ENCODE measurements at places on chromosomes 3 and 15.

DNA sequence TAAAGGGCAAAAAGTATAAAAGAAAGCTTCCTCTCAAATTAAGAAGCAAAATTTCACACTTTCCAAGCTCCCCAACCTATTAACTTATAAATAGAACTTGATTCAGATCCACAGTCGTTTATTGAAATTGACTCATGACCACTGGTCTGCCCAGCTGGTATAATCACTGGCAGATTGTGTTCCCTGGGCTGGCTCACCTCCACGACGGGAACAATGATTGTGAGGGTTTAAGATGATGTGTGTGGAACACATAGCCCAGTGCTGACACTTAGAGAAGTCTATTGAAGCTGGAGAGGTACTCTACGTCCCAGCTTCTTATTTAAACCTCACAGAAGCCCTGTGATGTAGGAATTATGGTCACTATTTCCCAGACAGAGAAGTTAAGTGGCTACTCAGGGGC lies 90.4 kb downstream of the MB21D2 start:
- DNase-seq, result no peak

DNA sequence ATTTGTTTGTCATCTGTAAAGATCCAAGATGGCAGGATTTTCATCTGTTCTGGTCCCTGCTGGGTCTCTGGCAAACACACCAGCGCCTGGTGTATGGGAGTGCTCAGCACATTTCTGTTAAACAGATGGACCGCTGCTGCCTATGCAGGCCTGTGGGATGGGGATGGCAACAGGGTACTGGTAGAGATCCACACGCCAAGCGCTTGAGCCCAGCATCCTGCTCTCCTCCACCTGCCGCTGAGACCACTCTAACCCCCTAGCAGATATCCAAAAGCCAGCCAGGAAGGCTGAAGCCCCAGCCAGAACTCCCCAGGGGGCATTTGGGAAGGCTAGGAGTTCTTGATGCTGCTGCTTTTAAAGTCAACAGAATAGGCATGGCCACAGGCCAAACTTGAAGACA lies 31.7 kb downstream of the ZNF445 start:
- no peak for DNase-seq

- DNase-seq, result no peak
Measured at GRCh38 chr15:43433661-43434303, 59.2 kb downstream of the TP53BP1 start.

- DNase-seq, result peak; percentile 93
Measured at GRCh38 chr3:49719214-49719884, at the start of gene AMIGO3. Gene AMIGO3 (minus strand): TSS chr3:49719684. CDS start chr3:49719465, 219 bp downstream.

- no peak for DNase-seq
Measured at GRCh38 chr15:67149068-67149772, 83.8 kb downstream of the SMAD3 start.

DNA sequence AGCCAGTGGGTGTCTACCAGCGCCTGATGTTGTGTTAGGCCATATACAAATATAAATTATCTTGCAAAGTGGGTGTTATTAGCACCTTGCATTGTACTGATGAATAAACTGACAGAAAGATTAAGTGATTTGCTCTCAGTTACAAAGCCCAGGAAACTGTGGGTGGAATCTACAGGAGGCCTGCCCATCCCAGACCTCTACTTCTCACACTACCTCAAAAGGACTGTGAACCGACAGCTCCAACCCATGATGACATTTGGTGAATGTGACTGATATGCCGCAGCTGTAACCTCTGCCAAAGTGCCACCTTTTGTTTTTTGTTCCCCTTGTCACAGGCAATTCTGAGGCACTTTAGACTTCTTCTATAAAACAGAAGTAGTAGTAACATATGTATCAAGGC lies 43.7 kb upstream of the KCNMB2 start:
- no peak for DNase-seq

DNA sequence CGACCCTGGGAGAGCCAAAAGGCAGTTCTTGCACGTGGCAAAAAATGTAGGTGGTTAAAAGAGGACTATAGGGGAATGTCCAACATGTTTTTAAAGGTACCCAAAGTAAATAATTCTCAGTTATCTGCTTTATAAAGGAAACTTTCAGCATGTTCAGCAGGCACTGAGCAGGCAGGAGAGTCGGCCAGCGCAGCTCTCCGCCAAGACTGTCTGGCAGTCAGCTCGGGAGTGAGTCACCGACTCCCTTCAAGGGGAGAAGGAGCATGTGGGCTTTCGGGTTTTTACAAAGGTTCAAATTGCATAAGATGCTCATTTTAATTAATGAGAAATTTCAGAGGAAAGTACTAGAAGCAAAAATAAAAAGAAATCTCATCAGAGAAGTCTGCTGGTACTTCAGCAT lies 7.0 kb downstream of the GABRA5 start:
- peak; percentile 69 for DNase-seq

DNA sequence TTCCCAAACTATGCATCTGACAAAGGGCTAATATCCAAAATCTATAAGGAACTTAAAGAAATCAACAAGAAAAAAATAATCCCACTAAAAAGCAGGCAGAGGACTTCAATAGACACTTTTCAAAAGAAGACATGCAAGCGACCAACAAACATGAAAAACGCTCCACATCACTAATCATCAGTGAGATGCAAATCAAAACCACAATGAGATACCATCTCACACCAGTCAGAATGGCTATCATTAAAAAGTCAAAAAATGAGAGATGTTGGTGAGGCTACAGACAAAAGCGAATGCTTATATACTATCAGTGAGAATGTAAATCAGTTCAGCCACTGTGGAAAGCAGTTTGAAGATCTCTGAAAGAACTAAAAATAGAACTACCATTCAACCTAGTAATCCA lies 20.2 kb downstream of the CFAP44 start:
- DNase-seq, result no peak

- DNase-seq, result no peak
Measured at GRCh38 chr3:55813268-55814097, 326.4 kb upstream of the WNT5A start.

- no peak for DNase-seq
Measured at GRCh38 chr3:53234130-53234840, 21.5 kb downstream of the TKT start.

- DNase-seq, result peak; percentile 75
Measured at GRCh38 chr3:25592510-25592968, 72.2 kb downstream of the TOP2B start.

GRCh38 chr3:49607105-49607591 lies 52.9 kb downstream of the BSN start:
- DNase-seq, result no peak

DNA sequence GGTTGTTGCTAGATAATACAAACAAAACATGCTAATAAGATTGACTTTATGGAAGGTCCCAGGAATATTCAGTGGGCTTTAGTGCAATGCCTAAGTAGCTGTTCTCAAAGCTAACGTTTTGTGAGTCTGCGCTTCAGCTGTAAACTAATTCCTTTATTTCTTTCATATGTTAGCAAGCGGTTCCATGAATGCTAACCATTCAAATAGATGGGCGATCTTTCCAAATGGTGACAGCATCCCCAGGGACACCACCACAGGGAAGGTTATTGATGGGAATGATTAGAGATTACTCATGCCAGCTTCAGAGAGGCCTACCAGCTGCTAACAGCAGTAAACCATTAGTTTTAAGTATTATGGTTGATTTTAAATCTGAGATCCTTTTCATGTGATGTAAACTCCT lies 405.7 kb upstream of the MCTP2 start:
- peak; percentile 69 for DNase-seq

GRCh38 chr15:75770131-75770530 lies 57.5 kb upstream of the CSPG4 start:
- DNase-seq, result no peak

DNA sequence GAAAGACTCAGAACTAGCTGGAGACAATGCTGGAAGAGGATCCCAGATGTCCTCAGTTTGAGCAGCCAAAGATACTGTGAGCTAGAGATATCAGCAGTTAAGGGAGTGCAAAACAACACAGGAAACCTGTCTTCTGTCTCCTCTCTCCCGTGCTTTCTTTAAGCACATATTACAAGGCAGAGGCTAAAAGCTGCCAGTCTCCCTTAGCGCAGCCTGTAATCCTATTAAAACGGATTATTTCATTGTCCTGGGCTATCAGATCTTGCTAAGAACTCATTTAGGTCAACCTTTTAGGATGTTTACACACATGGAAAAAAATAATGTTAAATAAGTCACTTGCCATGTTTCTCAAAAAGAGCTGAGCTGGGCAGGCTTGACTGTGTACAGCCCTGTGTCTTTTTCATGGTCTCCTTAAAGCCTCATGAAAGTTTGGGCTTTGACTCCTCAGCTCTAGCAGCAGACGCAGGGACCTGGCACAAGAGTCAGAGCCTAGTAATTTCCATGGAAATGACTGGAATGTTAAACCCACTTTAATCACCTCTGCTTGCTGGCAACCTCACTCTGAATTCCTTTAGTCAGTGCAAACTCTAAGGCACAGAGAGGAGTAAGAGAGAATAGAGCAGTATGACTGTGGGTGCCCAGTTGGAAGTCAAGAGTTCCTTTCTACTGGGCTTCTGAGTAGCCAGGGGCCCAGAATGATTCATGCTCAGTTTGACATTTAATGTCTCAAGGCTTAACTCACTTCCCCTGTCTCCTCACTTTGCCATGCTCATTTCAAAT lies 491.9 kb downstream of the NTRK3 start:
- DNase-seq, result peak; percentile 84

- peak; percentile 18 for DNase-seq
Measured at GRCh38 chr3:64316971-64317370, 91.7 kb upstream of the PRICKLE2 start.

DNA sequence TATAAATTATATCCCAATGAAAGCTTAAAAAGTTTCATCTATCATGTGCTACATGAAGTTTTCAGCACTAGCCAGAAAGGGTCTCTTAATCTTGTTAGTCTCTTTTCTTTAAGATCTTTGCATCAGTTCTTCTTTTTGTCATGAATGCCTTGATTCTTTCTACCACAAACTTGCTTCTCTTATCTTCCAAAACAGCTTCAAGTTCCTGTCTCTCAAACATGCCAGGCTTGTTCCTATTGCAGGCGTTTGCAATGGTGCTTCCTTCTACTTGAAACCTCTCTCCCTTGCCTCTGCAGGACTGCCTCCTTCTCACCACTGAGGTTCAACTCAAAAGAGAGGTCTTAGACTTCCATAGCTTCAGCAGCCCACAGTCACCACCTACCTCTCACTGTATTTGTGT lies 104.3 kb upstream of the FRMD4B start:
- DNase-seq, result no peak

GRCh38 chr3:107798381-107798780 lies 275.6 kb downstream of the BBX start:
- DNase-seq, result peak; percentile 56

DNA sequence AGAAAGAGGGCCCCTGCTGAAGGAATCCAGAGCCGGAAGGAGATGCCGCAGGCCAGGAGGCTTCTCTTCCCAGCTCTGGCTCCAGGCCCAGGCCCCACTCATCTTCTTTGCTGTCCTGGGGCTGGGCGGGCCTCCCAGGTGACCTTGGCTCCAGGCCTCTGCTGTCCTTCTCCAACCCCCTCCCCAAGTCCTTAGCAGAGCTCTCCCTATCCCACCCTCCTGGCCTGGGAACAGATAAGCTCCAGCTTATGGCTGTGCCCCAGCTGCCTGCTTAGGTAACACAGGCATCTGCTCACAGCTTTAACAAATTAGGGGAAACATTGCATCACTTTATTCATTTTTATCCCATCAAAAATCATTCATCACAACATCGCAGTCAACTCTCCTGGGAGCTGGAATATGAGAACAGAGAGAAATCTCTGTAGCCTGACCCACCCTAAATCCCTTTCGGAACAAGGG lies 86.9 kb downstream of the SEMA5B start:
- peak; percentile 57 for DNase-seq

DNA sequence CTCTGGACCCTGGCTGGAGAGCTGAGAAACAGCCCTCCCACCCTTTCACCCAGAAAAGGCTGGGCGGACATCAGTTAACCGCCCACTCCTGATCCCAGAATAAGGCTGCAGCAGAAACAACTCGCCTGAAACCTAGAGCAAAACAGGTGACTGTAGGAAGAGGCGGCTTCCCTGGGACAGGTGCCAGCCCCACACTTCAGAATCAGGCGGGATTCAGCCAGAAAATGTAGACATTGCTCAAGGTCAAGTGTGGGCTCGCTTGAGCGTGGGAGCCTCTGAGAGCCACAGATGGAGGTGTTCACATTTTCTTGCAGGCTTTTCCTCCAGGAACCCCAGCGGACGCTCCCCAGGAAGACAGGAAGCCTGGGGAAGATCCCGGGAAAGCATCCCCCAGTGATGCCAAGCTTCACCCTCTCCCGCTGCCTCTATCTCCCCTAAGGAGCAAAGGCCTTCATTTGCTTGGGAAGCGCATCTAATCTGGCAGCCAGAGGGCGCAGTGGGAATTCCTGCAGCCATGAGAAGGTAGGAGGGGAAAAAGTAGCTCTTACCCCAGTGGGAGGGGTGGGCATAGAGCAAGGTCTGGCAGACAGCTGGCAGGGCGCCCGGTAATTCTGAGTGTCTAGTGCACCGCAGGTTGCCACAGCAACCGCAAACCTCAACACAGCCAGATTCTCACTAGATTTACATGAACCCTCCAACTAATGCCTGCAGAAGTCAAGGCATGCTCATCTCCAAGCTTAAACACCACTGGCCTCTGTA lies 77.7 kb downstream of the OCA2 start:
- DNase-seq, result peak; percentile 89

GRCh38 chr3:74410276-74410941 lies 204.1 kb downstream of the CNTN3 start:
- no peak for DNase-seq

- DNase-seq, result no peak
Measured at GRCh38 chr3:141103067-141103466, 51.9 kb downstream of the SPSB4 start.

GRCh38 chr15:83199288-83199687 lies 8.3 kb downstream of the HDGFL3 start:
- DNase-seq, result no peak

DNA sequence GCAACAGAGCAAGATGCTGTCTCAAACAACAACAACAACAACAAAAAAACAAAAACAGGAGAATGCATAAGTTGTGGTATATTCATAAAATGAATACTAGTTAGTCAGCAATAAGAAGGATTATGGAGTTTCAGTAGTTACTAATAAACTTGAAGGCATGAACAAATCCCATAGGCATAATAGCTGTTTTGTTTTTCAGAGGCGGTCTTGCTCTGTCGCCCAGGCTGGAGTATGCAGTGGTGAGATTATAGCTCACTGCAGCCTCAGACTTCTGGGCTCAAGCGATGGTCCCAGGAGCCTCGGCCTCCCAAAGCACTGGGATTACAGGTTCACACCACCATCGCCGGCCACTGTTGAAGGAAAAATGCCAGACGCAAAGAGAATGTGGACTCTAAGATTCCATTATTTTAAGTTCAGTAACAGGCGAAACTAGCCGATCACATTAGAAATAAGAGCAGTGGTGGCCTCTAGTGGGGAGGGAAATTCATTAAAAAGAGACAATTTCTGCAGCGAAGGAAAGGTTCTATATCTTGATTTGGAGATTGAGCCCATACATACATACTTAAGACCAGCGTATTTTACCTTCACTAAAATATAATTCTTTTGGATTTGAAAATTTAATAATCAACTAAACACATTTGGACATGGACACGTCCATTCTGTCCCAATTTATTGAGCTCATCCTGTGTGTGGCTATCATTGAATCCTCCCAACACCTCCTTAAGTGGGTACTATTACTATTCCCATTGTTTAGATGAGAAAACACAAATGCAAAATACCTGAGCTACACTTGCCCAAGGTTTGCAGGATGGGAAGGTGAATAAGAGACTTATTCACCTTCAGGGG lies 27.4 kb upstream of the HDAC11 start:
- DNase-seq, result peak; percentile 49

GRCh38 chr15:63341898-63342297 lies 39.7 kb downstream of the CA12 start:
- no peak for DNase-seq

Data from fibroblast of skin of abdomen (primary cell).